ENCODE measurements at places on chromosomes 3 and 15.

- no peak for DNase-seq
Measured at GRCh38 chr3:138694287-138695007, 85.9 kb downstream of the FAIM start.

DNA sequence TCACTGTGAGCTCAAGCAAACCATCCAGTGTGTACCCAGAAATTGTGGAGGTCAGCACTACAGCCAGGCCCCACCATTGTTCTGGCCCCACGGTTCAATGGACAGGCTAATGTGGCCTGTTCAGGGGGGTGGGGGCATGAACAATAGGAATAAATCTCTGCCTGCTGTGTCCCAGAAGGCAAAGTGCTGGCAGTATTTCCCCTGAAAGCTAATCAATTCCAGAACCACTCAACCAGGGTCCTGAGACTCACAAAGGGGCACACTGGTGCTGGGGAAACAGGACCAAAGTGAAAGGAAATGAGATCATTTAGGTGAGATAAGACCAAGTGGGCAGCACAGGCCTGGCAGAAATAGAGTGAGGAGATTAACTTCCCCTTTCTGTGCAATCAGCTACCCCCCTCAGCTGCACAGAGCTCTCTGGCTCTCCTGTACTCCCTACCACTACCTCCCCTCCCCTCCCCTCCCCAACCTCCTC lies 11.5 kb downstream of the CRYGS start:
- no peak for DNase-seq

- DNase-seq, result no peak
Measured at GRCh38 chr3:103057003-103057402, 622.2 kb downstream of the ZPLD1 start.

GRCh38 chr3:38314112-38314763 lies 32.1 kb downstream of the SLC22A14 start:
- DNase-seq, result no peak

GRCh38 chr15:83107841-83108181 lies 366 bp downstream of the TM6SF1 start:
- DNase-seq, result no peak

GRCh38 chr15:83320844-83321243 lies 36.4 kb upstream of the BNC1 start:
- no peak for DNase-seq

DNA sequence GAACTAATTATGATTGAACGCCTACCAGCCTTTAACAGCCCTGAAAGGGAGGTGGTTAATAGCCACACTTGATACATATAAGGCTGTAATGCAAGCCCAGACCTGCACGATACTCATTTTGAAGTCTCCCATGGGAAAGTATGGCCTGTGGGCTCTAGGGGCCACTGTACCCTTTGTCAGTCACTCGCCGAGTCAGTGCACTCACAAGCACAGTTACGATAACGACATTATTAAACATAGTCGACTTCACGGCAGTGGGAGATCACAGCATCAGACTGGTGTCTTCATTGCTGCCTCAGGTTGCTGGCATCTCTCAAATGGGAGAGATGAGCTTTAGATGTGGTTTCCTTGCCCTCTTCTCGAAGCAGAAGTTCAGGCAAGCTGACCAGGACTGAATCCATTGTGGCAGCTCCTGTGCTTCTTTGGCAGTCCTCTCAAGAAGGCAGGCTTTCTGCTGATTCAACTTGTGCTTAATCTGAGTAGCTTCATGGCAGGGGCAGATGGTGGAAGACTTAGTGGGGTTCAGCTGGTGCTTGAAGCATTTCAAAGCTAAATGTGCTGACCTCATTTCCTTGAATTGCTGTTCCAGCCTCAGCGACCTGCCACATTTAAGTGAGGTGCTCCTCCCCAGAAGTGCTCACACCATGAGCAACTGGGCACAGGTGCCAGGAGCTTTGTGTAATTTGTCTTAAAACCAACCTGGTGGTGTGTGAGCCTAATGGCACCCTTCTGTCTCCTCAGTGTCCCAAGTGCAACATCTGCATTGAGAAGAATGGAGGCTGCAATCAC lies 15.8 kb upstream of the P4HTM start:
- no peak for DNase-seq

Data from stimulated activated CD8-positive, alpha-beta memory T cell treated with anti-CD3 and anti-CD28 coated beads, Interleukin-15, amount 100 ng/mL, for 4 hours (primary cell).